ENCODE measurements at places on chromosomes 2 and 18.
A peak's percentile ranks its signal among the peaks of the same experiment; 100 is the strongest.

DNA sequence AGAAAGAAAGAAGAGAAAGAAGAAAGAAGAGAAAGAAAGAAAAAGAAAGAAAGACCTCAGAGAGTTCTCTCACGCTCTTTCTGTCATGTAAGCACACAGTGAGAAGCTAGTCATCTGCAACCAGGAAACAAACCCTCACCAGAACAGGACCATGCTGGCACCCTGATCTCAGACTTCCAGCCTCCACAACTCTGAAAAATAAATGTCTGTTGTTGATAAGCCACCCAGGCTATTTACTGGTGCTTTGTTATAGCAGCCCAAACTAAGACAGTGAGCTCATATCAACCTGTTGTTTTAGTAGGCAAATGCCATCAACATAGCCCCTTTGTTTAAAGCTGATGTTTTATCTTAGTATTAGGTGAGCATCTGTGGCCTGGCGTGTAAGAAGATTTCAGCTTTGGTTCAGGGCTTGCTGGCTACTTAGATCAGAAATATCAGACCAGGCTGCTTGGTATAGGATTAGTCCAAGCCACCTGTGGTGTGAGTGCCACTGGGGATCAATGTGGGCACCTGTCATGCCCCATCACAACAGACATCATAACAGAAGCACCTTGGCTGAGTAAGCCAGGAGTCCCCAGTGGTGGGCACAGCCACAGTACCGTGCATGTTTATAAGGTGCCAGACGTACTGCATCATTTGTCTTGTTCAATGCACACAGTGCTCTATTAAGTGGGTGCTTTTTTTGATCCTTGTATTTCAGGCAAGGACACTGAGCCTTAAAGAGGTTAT, 94.4 kb downstream of the LBH start:
- no peak for DNase-seq

DNA sequence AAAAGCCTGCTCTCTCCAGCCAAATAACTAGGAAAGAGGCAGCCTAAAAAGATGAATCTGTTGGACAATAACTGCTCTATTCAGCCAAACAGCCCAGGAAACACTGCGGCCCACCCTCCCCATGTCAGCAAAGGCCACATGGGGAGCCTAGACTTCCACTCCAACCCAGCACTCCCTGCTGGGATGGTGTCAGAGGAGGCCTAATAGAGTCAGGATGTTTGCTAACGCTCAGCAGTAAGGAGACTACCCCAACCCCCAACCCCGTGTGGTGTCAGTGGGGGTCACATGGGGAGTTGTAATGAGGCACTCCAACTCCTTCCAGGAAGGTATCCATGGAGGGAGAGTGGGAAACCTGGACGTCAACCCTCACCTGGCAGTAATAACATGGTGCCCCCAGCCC, 41.6 kb downstream of the ZBTB7C start:
- no peak for DNase-seq

GRCh38 chr2:84649058-84649457, 132.8 kb downstream of the DNAH6 start:
- no peak for DNase-seq

GRCh38 chr2:28232295-28232694, 160.4 kb upstream of the FOSL2 start:
- DNase-seq = peak; percentile 81

DNA sequence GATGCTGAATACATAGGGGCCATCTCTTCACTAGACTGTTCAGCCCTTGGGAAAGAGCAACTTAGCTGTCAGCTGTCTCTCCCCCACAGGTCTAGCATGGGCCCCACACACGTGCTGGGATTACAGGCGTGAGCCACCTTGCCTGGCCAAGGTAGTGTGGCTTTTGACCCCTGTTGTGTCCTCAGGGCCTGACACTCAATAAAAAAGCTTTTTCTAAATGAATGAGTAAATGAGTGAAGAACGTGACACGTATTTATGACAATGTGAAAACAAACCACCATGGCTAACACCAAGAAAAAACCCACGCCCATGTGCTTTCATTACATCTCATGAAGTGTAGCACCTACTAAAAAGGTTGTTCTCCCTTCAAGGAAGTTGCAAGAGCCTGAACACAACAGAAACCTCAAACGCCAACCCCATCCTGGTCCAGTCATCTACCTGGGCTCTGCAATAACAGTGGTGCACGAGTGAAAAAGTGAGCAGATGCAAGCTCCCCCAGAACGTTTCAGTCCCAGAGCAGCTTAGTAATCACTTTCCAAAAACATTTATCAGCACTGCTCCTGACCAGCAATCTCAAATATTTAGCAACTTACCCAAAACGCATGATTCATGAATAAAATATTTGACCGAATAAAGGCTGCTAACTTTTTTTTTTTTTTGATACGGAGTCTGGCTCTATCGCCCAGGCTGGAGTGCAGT, 3.4 kb downstream of the WDFY1 start:
- peak; percentile 50 for DNase-seq

DNA sequence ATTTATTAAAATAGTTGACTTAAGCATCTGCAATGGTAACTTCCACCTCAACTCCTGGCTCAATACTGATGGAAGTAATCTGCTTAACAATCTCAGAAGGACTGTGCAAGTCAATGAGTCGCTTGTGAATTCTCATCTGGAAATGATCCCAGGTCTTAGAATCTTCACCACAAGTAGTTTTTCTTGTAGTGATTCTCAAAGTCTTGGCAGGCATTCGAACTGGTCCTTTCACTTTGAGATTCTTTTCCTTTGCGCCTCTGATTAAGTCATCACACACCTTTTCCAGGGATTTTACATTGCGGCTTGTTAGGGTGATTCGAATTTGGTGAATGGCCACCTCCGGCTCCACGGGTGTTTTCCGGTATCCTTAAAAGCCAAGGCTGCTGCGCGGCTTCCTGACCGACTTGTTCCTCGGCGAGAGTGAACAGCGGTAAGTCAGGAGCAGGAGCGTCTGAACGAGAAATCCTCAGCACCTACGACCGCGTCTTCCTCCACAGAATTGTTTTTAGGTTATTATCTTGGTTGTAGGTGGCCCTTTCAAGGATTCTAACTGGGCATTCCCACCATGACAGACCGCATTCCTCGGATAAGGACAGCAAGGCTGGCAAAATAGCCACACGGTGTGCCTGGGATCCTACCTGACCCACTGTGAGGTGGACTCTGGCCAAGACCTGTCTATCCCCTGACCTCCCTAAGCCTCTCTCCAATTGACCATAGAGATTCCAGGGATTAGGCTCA, 23.8 kb upstream of the SLC20A1 start:
- DNase-seq = no peak

Data from large intestine (tissue), 12 donors.